ENCODE measurements at places on chromosomes 12 and 14.

DNA sequence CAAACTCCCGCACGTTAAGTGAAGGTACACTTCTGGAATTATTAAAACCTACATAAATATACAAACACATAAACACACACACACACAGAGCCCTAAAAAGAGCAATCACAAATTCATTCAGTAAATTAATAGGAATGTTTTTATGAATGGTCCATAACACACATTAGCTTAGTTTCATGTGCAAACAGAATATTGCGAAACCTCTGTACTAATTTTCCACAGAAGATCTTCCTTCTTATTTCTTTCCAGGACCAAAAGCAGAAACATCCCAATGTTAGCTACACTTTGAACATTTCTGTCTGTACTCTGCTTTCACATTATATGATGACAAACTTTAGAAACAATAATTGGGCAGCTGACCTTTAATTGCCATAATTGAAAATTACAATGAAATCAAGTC, 101.6 kb downstream of the SOX5 start:
- peak; percentile 3 for DNase-seq

DNA sequence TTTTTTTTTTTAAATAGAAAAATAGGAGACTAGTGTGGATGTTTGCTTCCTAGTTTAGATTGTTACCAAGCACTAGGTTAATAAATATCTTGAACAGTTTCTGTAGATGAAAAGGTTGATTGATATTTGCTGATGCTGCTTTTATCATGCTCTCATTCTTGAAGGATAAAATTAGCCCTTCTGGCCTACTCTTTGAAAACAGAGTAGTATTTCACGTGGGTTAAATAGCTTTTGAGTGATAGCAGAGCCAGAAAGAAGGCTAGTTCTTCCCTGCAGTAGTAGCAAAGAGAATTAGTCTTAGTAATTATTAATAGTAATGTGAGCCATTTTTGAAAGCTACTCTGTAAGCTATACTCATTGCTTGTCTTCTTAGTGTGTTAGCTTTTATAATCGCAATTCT, 5.2 kb downstream of the NEDD1 start:
- no peak for DNase-seq

DNA sequence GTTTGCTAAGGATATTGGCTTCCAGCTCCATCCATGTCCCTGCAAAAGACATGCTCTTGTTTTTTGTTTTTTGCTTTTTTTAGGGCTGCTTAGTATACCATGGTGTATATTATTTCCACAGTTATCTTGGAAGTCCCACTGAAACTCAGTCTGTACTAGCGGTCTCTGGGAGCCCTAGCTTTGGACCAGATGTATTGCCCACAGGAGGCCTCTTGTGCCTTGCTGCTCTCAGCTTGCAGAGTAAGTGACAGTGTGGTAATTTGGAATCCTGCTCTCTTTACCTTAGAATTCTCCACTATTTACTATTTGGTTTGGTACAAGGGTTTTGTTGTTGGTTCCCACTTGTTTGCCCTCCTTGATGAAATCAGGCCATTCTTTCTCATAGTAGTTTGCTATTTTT, 1022.9 kb downstream of the LRFN5 start:
- no peak for DNase-seq

- DNase-seq = no peak
Observed at GRCh38 chr14:95649230-95649629, 37.0 kb upstream of the TCL1B start.

All from amniotic epithelial cell (primary cell).